Glutamatergic neuron (in vitro differentiated cells): ENCODE measurements at places on chromosomes 12 and 14.

DNA sequence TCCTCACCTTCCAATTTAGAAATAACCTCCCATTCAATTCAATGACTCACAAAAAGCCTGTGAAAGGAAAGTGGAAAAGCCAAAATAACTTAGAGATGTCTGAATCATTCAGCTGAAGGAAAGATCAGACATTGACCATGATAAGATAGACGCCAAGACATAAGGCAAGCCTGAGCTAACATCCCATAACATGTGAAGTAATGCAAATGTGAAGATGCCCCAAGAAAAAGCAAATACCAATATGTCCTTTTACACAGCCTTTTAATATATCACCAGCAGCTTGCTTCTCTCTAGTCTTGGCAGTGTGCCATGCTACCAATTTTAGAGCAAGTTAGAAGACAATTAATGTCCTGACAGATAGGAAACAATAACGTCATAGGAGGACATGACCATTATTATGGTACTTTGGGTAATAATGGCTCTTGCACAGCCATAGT is 2.4 kb upstream of the NUMB start:
- DNase-seq = no peak

GRCh38 chr12:8466241-8466640 is 10.5 kb downstream of the CLEC6A start:
- no peak for DNase-seq

DNA sequence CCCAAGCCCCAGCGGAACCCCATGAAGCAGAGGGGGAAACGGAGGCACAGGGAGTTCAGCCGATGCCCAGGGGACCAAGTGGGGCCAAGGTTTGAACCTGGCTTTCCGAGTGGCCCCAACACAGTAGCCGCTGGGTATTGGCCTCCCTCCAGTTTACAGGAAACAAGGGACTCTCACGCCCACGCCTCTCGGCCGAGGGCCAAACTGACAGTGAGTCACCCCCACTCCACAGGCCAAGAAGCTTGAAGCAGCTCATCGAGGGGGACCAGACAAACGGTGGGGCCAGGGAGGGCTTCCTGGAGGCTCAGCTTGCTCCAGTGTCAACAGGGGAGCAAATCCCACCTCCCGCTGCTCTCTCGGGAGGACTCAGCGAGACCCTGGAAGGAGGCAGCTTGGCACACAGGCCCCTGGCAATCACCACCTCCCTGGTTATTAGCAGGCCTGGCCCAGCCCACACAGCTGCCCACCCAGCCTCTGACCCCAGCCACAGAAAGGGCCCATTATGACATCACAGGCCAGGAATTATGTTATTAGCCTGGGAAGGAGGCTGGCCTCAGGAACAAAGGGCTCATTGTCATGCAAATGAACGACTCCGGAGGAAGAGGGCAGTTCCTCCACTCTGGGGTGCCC is 54.6 kb downstream of the NCOR2 start:
- DNase-seq = peak; percentile 69

DNA sequence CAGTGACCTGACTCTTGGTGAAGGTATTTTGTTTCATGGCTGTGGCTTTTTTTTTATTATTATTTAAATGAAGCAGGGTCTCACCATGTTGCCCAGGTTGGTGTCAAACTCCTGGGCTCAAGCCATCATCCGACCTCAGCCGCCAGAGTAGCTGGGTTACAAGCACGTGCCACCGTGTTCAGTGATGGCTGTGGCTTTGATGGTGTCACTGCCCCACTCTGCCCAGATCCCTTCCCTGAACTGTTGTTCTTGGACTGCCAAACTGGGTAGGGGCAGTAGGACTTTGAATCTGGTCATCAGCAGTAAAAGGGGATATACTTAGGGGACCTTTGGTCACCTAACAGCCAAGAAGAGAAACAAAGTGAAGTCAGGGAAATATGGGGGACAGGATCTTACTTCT is 19.4 kb downstream of the B4GALNT3 start:
- no peak for DNase-seq

DNA sequence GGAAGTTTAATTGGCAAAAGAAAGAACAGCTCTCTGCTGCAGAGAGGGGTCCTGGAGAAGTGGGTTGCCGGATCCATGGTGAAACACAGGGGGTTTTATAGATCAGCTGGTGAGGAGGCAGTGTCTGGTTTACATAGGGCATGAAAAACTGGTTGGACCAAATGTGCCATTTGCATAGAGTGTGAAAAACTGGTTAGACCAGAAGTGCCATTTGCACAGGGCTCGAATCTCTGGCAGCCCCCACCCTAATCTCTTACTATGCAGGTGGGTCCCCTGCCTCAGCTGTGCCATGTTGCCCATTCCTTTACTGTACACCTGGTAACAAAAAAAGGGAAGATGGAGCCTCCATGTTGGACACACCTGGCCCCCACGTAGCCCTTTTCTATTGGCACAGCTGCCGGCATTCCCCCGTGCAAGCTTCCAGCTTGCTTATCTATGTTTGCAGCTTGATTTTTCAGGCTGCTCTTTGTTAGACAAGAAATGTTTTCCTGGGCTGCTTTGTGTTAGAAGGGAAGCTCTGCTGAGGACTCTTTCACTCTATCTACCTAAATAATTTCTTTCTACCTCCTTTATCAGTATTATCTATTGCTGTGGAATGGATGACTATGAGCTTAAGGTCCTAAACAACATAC is 61.1 kb upstream of the TMEM132D start:
- no peak for DNase-seq

GRCh38 chr12:12441843-12442461 is 85.1 kb downstream of the BORCS5 start:
- DNase-seq = no peak

DNA sequence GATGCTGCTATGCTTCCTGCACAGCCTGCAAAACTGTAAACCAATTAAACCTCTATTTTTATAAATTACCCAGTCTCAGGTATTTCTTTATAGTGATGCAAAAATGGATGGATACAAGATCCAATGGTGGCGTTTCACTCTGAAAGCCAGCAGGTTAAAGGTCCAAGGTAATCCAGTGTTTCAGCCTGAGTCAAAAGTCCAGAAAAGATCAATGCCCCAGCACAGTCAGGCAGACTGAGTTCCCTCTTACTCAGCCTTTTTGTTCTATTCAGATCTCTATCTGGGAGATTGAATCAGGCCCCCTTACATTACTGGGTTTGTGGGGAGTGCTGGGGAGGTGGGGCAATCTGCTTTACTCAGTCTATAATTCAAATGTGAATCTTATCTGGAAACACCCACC is 464.5 kb downstream of the GXYLT1 start:
- no peak for DNase-seq

DNA sequence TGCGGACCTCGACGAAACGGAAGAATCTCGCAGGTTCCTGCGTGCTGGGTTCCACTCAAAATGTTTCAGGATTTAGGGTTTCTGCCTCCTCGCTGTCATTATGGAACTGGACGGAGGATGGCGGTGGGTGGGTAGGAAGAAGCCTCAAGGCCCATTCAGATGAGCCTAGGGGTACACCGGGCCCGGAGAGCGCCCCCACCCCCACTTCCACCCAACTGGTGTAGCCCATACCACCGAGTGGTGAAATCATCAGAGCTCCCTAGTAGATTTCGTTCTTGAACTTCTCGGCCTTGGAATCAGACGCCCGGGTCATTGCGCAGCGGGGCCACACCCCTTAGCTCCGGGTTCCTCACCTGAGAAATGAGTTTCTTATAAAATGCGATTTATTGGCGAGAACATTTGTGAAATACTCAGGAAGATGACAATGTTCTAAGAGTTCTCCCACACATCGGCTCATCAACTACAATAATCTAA is 13.3 kb upstream of the TBX3 start:
- DNase-seq = no peak

DNA sequence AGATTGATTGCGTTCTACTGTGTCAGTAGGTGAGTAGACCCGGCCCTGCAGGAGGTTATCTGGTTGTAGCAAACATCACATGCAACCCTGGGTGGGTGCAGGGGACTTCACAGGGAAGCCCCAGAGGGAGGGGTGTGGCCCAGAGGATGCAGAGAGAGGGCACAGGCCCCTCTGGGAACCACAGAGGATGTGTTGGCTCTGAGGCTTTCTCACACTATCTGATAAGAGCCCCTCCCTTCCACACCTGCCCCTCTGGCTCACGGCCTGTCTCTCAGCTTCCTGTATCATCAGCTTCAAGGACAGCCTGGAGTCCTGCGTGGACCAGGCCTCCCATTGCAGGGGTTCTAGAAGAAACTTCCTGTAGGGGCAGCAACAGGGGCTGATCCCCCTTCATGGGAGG is 101.9 kb downstream of the RIN3 start:
- no peak for DNase-seq

- DNase-seq = no peak
Observed at GRCh38 chr12:51702587-51702986, 111.6 kb downstream of the SCN8A start.

- DNase-seq = peak; percentile 73
Observed at GRCh38 chr12:9404469-9405260, 196.5 kb upstream of the PZP start.

- DNase-seq = no peak
Observed at GRCh38 chr12:92495108-92495507, 207.7 kb upstream of the PLEKHG7 start.

DNA sequence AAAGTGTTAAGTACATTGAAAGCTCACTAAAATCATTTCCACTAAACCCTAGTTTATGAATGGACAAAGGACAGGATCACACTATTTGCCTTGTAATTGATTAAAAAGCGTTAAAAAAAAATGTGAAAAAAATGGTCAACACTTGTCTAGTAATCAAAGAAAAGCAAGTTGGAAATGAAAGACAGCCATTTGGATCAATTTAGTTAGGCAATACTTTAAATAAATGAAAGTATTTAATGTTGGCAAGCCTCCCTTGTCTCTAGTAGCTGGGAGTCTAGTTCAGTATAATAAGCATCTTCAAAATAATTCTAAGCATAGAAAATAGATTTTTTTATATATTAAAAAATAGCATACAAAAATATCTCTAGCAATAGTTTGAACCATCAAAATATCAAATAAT is 14.2 kb upstream of the CNIH1 start:
- no peak for DNase-seq

DNA sequence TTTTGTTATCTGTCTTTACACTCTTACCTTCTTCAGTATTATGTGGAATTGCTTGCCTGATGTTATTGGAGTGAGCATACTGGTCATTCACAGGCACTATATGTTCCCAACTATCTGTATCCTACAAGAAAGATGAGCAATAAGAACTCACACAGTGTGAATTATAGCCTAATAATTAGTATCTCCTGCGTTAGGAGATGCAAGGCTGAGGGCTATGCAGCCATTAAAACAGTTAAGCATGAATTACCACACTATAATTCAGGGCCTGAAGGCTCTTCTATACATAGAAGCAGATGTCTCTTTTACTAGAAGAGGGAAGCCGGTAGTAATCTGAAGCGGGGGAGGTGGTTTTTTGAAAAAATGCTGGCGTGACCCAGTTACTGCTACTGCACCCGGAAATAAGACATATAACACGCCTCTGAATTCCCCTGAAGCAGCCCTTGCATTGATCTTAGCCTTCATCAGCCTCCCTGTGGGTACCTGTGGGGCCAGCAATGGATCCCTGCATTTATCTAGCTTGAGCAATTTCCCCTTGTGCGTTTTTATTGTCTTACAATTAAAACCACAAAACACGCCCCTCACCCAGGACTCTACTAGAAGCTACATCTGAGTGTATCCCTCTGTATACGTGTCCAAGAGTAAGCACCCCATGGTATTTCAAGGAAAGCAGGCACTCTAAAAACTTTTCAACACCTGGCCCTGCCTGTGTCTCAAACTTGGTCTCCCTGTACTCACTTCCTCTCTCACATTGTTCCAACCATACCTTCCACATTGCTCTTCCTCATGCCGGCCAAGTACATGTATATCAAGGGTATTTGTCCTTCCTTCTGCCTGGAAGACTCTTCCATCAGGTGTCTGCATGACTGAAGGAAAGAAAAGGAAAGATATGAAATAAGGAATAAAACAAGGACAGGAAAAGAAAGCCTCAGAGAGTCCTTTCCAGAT is 210.9 kb upstream of the ARID2 start:
- no peak for DNase-seq

GRCh38 chr12:117022465-117022864 is 76.8 kb downstream of the TESC start:
- no peak for DNase-seq

DNA sequence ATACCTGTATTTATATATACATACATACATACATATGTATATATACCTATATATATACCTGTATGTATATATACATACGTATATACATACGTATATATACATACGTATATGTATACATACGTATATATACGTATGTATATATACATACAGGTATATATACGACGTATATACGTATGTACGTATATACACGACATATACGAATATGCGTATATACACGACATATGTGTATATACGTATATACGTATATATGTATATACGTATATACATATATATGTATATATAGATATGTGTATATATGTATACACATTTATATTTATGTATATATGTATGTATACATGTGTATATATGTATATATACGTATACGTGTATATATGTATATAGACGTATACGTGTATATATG is 92.7 kb upstream of the ABCD2 start:
- DNase-seq = no peak

GRCh38 chr12:97758194-97758501 is 295.5 kb downstream of the RMST start:
- DNase-seq = no peak

DNA sequence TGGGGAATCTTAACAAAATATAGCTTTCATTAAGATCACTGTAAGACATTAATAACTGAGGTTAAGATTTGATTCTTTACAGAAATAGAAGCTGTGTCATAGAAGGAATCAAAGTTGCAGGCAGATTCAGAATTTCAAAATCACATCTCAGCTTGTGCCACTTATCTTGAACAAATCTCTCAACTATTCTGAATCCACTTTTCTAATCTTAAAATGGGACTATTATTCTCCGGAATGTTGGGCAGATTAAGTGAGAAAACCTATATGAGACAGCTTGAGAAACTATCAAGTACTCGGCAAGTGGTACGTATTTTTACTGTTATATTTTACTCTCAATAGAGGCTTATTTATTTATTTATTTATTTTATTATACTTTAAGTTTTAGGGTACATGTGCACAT is 28.4 kb downstream of the PZP start:
- DNase-seq = no peak

DNA sequence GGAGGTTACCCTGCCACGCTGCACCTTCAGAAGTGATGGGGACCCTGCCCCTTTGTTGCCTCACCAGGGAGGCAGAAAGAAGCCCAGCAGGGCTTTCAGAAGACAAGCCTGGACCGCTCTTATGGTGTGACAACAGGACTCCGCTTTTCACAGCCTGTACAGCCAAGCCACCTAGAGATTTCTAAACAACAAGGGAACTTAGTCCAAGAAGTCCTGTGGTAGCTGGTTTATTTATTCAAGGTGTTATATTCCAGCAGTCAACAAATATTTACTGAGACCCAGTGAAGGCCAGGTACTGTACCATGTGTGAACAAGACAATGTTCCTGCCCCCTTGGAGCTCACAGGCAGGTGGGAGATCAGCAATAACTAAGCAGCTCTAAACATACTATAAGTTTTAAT is 4.0 kb upstream of the TMEM229B start:
- DNase-seq = no peak

- DNase-seq = no peak
Observed at GRCh38 chr12:52314511-52314910, 6.7 kb downstream of the KRT83 start.

DNA sequence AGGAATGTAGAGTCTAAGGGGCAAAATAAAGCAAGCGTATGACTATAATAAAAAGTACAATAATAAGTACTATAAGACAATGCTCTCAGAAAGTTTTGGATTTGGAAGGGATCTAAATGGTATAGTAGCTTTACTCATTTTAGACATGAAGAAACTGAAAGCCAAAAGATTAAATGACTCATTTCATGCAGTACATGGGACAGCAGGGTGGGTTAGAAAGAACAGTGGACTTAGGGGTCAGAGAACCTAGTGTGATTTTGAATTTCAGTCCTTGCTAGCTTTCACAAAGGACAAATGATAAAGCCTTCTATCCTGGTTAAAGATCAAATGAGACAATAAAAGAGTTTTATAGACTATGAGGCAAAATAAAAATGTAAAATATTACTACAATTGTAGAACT is 6.8 kb upstream of the LEMD3 start:
- no peak for DNase-seq
